ENCODE measurements at places on chromosomes 7 and 10.

- no peak for DNase-seq
Measured at GRCh38 chr10:75612904-75613684, 181.7 kb downstream of the LRMDA start.

DNA sequence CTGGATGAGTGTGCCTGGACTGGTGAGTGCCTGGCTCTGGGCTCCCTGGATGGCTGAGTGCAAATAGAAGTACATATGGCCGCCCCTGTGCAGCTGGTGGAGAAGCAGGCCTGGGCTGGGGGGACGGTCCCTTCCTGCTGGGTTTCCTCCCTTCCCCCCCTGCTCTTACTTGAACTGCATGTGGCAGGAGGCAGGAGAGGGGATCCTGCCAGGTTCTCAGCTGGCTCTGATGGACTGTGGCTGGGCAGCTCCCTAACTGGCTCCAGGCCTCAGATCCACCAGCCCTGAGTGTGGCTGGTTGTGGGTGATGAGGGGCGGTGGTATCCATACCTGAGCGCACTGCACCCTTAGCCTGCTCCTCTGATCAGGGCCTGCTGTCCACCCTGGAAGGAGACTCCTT lies 26.9 kb downstream of the ADCY1 start:
- no peak for DNase-seq

DNA sequence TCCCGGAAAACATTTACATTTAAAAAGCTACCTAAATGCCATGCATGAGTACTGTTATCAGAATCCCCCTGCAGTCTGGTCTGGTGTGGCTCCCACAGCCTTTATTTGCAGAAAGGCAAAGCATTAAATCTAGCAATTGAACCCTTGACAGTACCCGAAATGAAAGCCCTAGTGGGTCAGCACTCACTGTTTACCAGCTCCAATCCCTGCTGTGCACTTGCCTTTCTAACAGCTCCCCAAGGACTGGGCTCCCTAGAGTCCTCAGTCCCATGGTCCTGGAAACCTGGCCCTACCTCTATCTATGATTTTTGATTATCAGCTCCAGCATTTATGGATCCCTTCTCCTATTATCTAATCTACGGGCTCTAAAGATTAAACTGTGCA lies 1.9 kb upstream of the MACC1 start:
- DNase-seq, result no peak

DNA sequence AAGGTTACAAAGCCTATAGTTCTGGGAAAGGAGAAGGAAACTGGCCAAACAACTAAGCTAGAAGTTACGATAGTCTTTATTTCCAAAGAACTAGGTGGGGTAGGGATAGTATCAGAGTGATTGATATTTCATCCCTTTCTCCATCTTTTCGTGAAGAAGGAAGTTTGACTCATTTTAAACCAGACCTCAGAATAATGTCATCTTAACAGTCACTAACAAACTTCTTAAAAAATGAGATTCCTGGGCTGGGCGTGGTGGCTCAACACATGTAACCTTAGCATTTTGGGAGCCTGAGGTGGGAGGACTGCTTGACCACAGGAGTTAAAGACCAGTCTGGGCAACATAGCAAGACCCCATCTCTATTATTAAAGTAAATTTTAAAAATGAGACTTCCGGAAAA lies 69.4 kb downstream of the ARL4A start:
- no peak for DNase-seq

DNA sequence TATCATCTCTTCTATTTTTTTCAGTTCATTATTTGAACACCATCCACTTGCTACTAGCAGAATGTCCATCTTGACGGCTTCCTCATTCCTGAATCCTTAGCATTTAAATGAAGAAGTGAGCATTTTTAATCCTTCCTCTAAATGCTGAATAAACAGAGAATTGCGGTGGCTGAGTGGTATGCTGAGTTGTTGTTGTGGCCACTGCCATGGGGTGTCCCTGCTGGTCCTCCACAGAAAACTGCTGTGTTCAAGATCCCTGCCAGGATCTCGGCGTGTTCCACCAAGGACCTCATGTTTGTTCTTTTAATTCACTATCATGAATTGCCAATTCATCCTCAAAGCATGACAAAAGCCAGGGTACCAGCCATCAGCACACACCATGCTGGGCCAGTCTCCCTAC lies 48.9 kb upstream of the HABP2 start:
- DNase-seq, result no peak

GRCh38 chr10:86046845-86047460 lies 319.6 kb downstream of the GRID1 start:
- no peak for DNase-seq

GRCh38 chr10:101226491-101227428 lies 2.5 kb downstream of the LBX1 start:
- DNase-seq, result no peak

DNA sequence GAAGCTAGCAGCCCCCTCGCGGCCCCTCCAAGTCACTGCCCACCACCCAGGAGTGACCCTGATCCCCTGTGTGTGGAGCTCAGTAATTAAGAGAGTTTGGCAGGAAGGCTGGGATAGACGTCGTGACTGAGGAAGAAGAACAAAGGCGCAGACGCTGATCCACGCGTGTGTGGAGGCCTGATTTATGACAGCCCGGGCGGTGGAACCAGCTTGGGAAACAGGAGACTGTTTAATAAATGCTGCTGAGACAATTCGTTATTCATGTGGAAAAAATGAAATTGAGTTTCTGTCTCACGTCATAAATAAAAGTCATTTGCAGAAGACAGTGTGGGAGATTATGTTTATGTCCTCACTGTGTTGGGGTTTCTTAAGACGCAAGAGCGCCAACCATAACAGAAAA lies 130.8 kb downstream of the ELFN1 start:
- no peak for DNase-seq
